COR-L47 (cell line): ENCODE measurements at places on chromosomes 7 and 10.

- no peak for DNase-seq
Measured at GRCh38 chr10:119831656-119832055, 41.0 kb downstream of the MCMBP start.

- DNase-seq, result no peak
Measured at GRCh38 chr7:1895664-1896515, 225.8 kb downstream of the ELFN1 start.

DNA sequence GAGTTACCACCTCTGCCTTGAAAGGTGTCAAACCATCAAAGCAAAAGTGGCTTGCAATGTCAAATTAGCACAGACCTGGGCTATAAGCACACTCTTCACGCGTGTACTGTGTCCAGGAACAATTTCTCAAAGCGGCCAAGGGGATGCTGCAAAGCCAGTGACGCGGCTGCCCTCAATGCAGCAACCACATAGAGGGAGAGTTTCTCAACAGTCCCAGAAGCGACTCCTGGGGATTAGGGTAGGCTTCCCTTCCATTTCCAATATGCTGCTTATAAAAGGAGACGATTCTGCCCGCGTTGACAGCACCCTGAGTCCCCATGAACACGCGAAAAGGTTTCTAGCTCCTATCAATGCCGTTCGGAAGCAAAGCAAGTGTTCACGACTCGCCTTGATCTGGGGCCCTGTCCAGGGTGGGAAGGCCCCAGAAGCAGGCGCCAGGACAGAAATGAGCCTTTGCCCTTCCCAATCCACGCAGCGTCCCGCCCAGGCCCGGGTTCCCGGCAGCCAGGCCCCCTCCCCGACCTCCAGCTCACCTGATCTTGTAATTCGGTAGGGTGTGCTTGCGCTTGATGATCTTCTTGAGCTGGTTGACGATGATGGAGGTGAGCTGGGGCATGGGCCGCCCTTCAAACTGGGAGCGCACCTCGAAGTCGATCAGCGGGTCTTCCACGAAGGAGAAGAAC, 1.3 kb downstream of the PDZD8 start:
- DNase-seq, result no peak

DNA sequence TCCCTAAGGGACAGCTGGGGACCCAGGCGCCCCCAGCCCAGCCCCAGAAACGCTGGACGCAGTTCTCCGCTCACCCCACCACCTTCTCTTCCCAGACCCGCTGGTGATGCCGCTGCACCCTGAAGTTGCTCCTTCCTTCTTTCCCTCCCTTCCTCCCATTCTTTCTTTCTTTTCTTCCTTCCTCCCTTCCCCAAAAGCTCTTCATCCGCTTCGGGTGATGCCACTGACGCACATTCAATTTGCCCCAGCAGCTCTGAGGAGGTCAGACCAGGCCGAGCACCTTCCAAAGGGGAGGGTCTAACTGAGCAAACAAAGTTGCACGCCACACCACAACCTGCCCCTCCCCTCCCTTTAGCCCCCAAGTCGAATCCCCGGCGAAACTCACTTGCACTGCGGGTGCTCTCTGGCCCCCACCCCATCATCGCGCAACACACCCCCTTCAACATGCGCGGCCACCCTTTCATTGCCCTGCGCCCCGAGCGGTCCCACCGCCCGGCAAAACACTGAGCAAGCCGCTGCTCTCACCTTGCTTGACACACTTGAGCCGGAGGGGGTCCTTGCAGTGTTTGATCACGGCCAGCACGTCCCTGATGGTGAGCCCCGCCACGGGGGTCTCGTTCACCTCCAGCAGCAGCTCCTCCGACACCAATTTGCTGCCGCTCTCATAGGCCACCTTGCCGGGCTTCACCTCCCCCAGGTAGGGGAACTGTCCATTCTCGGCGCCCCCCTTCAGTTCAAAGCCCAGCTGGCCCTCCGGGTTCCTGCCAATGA, 787 bp downstream of the MAGI2 start:
- no peak for DNase-seq
